ENCODE measurements at places on chromosomes 2 and 18.

DNA sequence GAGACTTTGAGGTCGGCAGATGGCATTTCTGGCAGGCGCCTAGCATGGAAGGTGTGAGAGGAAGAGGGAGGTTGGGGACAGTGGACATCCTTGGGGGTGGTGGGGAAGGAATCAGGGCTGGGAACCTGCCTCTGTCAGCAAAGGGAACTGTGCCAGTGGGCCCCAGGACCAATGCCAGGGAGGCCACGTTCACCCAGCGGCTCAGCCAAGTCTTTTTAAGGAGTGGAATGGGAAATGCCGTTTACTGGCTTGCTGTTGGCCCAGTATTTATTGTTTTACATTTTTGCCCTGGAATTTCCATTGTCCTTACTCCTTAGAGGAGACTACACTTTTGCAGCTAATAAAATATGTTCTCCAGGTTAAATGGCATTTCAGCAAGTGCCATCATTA is 135.2 kb downstream of the MCFD2 start:
- H3K27me3 ChIP-seq, result no peaks in the 10 kb centered on the region
- H3K36me3 ChIP-seq, result no peaks in the 10 kb centered on the region
- H3K27ac ChIP-seq, result no peak overlapping the region
- DNase-seq, result no peak

GRCh38 chr2:17538022-17538843 is 2.3 kb upstream of the VSNL1 start:
- H3K4me1 ChIP-seq, result peaks cover 10% of the 10 kb centered on the region
- no peak for DNase-seq
- H3K36me3 ChIP-seq, result no peaks in the 10 kb centered on the region
- H3K27me3 ChIP-seq, result peaks cover 71% of the 10 kb centered on the region
- H3K27ac ChIP-seq, result no peak overlapping the region

DNA sequence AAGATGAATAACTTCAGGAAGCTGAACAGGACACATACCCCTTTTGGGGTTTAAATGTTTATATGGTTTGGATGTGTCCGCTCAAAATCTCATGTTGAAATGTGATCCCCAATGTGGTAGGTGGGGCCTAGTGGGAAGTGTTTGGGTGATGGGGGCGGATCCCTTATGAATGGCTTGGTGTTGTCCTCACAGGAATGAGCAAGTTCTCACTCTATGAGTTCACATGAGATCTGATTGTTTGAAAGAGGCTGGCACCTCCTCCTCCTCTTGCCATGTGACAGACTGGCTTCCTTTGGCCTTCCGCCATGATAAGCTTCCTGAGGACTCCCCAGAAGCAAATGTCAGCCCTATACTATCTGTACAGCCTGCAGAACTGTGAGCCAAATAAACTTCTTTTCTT is 88.6 kb upstream of the ZNF532 start:
- H3K4me1 ChIP-seq, result no peaks in the 10 kb centered on the region
- H3K4me3 ChIP-seq, result no peak overlapping the region
- no peaks in the 10 kb centered on the region for H3K27me3 ChIP-seq

DNA sequence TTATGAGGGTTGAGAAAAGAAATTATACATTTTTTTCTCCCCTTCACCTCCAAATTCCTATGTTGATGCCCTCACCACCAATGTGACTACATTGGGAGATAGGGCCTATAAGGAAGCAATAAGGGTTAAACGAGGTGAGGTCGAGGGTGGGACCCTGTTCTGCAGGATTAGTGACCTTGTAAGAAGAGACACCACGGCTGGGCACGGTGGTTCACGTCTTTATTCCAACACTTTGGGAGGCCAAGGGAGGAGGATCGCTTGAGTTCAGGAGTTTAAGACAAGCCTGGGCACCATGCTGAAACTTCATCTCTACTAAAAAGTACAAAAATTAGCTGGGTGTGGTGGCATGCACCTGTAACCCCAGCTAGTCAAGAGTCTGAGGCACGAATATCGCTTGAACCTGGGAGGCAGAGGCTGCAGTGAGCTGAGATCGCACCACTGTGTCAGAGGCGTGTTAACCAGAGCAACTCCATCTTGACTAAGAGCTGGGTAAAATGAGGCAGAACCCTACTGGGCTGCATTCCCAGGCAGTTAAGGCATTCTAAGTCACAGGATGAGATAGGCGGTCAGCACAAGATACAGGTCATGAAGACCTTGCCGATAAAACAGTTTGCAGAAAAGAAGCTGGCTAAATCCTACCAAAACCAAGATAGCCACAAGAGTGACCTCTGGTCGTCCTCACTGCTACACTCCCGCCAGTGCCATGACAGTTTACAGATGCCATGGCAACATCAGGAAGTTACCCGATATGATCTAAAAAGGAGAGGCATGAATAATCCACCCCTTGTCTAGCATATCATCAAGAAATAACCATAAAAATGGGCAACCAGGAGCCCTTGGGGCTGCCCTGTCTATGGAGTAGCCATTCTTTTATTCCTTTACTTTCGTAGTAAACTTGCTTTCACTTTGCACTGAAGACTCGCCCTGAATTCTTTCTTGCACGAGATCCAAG is 77.0 kb downstream of the NCAPH start:
- peak overlapping the region; percentile 74 for H3K27ac ChIP-seq
- peak overlapping the region; percentile 55 for H3K4me3 ChIP-seq
- no peak for DNase-seq

DNA sequence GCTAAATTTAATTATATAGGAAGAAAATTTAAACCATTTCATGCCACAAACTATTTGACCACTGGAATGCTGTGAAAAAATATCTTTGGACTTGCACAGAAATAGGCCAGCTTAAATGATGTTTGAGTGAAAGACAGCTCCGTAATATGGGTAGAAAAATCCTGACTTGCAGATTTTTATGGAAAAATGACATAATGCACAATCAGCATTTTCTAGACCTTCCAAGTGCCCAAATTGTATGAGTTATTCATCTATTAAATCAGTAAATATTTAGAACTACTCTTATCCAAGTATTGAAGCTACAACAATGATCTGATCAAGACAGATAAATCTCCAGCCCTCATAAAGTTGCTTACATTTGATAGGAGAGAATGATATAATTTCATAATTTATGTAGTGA is 691.1 kb upstream of the DDX18 start:
- H3K27ac ChIP-seq, result no peak overlapping the region
- DNase-seq, result no peak
- no peak overlapping the region for H3K4me3 ChIP-seq
- H3K36me3 ChIP-seq, result no peaks in the 10 kb centered on the region
- no peaks in the 10 kb centered on the region for H3K4me1 ChIP-seq

- H3K4me1 ChIP-seq, result no peaks in the 10 kb centered on the region
- H3K27ac ChIP-seq, result no peak overlapping the region
- H3K4me3 ChIP-seq, result no peak overlapping the region
- no peaks in the 10 kb centered on the region for H3K36me3 ChIP-seq
Observed at GRCh38 chr2:216388046-216388884, 16.0 kb upstream of the MARCHF4 start.

DNA sequence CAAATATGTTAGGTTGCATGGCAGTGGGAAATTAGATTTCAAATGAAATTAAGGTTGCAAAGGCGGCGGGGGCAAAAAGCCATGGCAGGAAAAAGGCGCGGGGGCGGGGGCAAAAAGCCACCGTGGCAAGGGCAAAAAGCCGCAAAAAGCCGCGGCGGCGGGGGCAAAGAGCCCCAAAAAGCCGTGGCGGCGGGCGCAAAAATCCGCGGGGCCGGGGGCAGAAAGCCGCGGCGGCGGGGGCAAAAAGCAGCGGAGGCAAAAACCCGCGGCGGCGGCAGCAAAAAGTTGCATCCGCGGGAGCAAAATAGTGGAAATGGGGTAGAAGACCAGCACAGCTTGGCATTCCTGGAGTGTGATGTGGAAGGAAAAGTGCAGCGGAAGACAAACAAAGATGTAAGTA is 417.1 kb downstream of the ANKRD30B start:
- H3K4me1 ChIP-seq, result no peaks in the 10 kb centered on the region
- no peak for DNase-seq
- H3K36me3 ChIP-seq, result no peaks in the 10 kb centered on the region
- H3K4me3 ChIP-seq, result no peak overlapping the region

DNA sequence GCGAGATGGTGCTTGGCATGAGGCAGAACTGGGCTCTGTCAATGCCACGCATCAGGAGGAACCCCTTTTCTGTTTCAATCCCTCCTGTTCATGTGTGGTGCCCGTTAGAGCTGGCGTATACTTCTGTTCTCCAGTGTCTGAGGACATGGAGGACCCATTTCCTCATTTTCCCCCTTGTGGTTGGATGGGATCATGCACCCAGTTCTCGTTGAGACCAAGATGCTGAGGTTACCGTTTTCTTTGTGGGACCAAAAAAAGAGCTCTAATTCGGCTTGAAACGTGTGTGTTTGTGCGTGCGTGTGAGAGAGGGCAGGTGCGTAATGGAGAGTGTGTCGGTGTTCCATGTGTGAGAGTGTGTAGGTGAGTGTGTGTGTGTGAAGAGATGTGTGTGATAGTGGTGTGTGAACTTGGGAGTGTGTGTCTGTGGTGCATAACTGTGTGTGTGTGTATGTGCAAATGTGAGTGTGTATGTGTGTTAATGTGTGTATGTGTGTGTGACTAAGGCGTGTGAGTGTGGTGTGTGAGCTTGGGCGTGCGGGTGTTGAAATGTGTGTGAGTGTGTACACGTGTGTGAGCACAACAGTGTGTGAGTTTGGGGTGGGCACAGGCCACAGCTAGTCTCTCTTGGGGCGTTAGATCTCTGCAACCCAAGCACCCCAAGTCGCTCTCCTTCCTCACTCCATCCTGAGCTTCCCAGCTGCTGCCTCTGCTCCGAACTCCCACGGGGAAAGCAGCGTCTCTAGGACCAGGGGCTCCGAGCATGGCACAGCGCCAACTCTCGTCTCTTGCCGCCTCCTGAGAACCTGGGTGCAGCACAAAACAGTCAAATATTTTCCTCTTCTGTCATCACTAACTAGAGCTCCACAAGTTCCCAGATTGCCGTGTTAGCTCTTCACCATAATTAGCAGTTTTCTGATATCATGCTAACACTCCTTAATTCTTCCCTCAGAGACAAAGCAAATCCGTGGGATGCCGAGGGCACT is 75.8 kb downstream of the LONRF2 start:
- no peaks in the 10 kb centered on the region for H3K36me3 ChIP-seq
- H3K4me3 ChIP-seq, result no peak overlapping the region
- H3K4me1 ChIP-seq, result peaks cover 11% of the 10 kb centered on the region
- H3K27me3 ChIP-seq, result no peaks in the 10 kb centered on the region

GRCh38 chr2:238005528-238005927 is 38.7 kb downstream of the UBE2F start:
- no peak overlapping the region for H3K27ac ChIP-seq
- DNase-seq, result no peak
- peaks cover 10% of the 10 kb centered on the region for H3K36me3 ChIP-seq
- H3K4me3 ChIP-seq, result no peak overlapping the region
- H3K27me3 ChIP-seq, result no peaks in the 10 kb centered on the region

DNA sequence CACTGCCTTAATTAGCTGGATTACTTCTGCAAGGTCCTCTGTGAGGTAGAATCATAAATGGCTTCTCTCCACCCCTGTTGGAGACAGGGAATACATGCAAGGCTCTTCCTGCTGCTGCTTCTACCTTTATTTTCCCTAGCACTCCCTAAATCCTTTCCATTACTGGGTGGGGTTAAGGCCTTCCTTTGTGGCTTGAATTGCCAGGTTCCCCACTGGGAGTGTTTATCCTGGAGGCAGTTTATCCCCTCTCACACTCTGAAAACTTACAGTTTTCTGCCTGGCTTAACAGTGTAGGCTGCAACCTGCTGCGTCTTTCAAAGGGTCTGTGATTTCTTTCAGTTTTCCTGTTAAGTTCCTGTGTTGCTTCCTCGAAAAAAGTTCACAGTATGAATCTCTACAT is 1062.3 kb upstream of the CRIM1 start:
- no peak for DNase-seq
- no peaks in the 10 kb centered on the region for H3K27me3 ChIP-seq
- H3K4me1 ChIP-seq, result no peaks in the 10 kb centered on the region
- no peak overlapping the region for H3K27ac ChIP-seq
- H3K36me3 ChIP-seq, result no peaks in the 10 kb centered on the region
- no peak overlapping the region for H3K4me3 ChIP-seq

- H3K27ac ChIP-seq, result no peak overlapping the region
- no peak overlapping the region for H3K4me3 ChIP-seq
- no peaks in the 10 kb centered on the region for H3K36me3 ChIP-seq
- H3K27me3 ChIP-seq, result no peaks in the 10 kb centered on the region
- DNase-seq, result no peak
- no peaks in the 10 kb centered on the region for H3K4me1 ChIP-seq
Observed at GRCh38 chr18:3485153-3486149, 35.5 kb downstream of the TGIF1 start.

GRCh38 chr2:216856406-216857065 is 3.3 kb downstream of the TNP1 start:
- no peaks in the 10 kb centered on the region for H3K4me1 ChIP-seq
- no peak for DNase-seq
- H3K4me3 ChIP-seq, result no peak overlapping the region
- no peaks in the 10 kb centered on the region for H3K36me3 ChIP-seq
- H3K27me3 ChIP-seq, result no peaks in the 10 kb centered on the region

DNA sequence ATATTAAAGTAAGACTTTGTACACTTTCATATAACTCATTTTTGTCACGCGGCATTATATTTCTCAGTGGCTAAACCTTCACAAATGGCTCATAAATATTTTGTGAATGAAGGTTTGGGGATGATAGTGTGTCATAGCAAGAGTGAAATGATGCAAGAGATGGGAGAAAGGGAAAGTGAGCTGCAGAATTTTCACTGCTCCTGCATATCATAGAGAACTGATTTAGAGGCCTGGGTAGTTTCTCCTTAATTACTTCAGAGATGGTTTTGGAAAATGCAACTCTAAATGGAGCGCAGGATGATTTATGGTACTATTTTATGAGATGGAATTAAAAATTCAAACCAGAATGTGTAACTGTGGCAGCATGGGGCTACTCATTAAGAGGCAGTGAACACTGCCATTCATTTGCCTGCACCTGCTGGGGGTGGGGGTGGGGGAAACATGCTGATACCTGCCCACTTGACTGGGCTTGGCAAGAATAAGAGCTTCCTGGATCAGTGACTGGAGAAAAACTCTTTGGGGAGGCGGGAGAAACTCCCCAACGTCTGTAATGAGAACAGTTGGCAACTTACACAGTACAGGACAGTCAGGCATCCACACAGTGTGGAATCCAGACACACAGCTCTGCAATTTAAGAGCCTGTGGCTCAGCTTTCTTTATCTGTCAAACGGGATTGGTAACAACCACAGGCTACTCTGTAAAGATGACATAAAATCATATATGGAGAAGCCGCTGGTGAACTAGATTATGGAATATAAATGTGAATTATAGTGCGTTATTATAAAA is 941.9 kb downstream of the SLC4A3 start:
- no peak overlapping the region for H3K27ac ChIP-seq
- H3K27me3 ChIP-seq, result no peaks in the 10 kb centered on the region
- no peaks in the 10 kb centered on the region for H3K4me1 ChIP-seq
- H3K4me3 ChIP-seq, result no peak overlapping the region
- H3K36me3 ChIP-seq, result no peaks in the 10 kb centered on the region

DNA sequence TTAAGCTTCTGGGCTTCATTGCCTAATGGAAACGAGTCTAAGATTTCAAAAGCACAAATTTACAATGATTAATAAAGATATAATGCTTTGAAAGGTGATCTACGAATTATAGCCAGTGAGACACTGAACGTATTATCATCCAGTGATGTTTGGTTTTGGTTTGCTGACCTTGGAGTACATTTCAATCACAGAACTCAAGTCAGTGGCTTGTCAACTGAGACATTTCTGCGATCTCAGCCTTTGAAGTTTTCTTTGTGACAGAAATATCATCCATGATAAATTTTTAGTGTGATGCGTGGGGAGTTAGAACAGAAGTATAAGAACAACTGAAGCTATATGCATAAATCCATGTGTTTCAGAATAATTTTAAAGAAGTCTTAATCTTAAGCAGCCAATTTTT is 263.8 kb downstream of the TCF4 start:
- H3K4me1 ChIP-seq, result peaks cover 19% of the 10 kb centered on the region
- H3K36me3 ChIP-seq, result no peaks in the 10 kb centered on the region
- H3K4me3 ChIP-seq, result no peak overlapping the region
- H3K27ac ChIP-seq, result no peak overlapping the region

- no peaks in the 10 kb centered on the region for H3K36me3 ChIP-seq
- H3K27ac ChIP-seq, result no peak overlapping the region
- H3K4me3 ChIP-seq, result no peak overlapping the region
Observed at GRCh38 chr2:32745675-32746074, 117.8 kb downstream of the TTC27 start.

All from upper lobe of right lung (tissue), 1 donor.